ENCODE measurements at places on chromosomes 12 and 14.

DNA sequence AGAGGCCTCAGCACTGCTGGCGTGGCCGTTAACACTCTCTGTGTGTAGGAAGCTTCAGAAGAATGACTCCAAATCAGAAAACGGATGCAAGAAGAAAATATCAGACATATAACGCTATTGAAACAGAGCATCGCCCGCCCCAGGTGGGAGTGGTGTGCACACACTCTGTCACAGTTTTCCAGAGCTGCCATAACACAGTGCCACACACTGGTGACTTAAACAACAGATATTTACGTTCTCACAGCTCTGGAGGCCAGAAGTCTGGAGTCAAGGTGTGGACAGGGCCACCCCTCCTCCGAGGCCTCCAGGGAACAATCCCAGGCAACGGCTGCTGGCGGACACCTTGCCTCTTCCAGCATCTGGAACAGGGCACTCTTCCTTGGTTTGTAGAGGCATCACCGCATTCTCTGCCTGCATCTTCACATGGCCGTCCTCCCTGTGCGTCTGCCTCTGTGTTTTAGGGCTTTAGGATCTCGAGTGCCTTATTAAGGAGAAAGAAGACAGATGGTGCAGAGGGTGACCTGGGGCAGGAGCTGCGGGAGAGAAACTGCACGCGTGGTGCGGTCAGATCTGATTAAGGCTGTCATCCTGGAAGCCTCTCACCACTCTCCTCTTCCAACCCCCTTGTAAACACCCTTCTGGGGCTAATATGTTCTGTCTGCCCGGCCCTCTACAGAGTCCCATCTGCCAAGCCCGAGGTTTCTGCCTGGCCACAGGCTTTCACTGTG lies 141.0 kb downstream of the SLC15A4 start:
- DNase-seq, result no peak

DNA sequence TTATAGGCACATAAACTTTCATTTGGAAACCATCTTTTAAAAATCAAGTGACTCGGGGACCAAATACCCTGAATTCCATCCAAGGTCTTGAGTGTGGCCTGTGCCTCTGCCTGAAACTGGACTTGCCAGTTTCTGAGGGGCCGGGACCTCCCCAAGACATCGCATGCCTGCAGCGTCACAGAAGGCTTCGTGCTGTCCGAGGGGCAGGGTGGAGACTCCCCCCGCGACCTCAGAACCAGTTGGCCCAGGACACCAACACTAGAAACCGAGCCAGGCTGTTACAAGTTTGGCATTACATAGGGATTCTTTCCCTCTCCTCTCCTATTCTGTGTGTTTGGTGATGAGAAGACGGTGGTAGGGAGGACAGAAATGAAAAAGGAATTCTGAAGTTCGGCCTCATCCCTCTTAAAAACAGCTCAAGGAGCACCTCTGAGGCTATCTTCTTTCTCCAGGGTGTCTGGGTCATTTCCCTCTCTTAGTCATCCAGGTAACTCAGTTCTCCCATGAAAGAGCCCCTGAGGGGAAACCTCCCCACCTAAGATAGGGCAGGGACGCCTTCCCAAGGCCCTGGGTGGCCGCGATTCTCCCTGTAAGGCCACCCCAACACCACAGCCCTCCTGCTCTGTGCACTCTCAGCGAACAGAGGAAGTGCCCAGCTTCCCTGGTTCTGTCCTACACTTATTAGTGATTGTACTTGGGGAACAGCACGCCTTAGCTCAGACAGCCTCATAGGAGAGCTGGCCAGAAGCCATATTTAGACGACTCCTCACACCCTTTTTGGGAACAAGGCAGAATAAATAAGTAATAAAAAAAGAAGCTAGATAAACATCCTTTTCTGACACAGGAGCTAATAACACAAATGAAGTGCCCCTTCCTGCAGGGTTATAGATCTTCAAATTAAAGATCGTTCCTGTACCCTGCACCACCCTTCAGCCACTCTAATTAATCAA lies 93.8 kb downstream of the BCL11B start:
- no peak for DNase-seq

DNA sequence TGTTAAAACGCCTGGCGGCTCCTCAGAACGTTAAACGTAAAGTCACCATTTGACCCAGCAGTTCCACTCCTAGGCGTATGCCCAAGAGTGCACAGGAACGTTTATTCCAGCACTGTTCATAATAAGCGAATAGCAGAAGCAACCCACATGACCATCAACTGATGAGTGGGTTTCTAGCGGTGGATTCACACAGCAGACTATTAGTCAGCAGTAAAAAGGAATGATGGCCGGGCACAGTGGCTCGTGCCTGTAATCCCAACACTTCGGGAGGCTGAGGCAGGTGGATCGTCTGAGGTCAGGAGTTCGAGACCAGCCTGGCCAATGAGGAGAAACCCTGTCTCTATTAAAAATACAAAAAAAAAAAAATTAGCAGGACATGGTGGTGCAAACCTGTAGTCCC lies 22.4 kb upstream of the FBRSL1 start:
- no peak for DNase-seq

- DNase-seq, result no peak
These were observed 165.2 kb downstream of the VRK1 start for GRCh38 chr14:96962337-96962736.

GRCh38 chr14:22846811-22847307 lies 10.5 kb downstream of the MMP14 start:
- no peak for DNase-seq

DNA sequence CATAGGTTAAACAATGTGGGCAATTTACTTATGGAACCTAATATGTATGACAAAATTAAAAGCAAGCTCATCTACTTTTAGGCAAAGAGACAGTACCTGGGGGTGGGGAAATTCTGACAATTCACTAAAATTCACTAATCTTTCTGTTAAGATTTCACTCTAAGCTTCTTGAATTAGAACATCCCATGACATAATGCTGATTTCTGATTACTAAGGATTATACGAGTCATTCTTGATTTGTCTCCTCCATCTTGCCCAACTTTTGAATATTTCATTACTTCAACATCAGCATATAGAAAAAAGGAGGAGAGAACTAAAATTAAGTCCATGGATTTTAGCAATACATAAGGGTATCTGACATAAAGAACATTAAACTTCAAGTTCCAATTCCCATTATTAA lies 2.4 kb downstream of the CEP83 start:
- no peak for DNase-seq

- no peak for DNase-seq
These were observed 4.9 kb downstream of the PTGDR start for GRCh38 chr14:52272375-52272774.

DNA sequence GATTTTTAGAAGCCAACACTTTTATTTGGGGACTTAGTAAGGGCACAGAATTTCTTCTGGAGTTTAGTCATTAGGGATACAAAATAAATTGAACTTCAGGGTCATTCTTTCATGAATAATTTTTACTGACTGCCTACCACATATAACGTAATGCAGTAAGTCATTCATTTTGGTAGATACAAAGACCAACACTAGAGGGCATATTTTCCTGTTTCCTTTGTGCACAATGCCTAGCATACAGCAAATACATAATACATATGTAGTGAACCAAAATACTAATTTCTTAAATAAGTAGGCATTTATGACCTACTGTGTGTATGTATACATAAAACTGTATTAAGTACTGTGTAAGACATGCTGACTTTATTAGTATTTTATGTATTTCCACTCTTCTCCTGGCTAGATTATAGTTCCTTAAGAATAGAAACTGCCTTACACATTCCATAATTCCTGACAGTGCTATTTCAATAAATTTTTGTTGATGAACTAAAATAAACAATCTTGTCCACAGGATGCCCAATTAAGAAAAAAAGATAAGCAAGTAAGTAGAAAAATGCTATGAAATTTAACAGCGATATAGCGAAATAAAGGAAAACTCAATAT lies 47.9 kb downstream of the PPP1R12A start:
- DNase-seq, result no peak

All from fibroblast of skin of left quadriceps (primary cell).